Foreskin melanocyte (primary cell): ENCODE measurements at places on chromosomes 13 and 19.

DNA sequence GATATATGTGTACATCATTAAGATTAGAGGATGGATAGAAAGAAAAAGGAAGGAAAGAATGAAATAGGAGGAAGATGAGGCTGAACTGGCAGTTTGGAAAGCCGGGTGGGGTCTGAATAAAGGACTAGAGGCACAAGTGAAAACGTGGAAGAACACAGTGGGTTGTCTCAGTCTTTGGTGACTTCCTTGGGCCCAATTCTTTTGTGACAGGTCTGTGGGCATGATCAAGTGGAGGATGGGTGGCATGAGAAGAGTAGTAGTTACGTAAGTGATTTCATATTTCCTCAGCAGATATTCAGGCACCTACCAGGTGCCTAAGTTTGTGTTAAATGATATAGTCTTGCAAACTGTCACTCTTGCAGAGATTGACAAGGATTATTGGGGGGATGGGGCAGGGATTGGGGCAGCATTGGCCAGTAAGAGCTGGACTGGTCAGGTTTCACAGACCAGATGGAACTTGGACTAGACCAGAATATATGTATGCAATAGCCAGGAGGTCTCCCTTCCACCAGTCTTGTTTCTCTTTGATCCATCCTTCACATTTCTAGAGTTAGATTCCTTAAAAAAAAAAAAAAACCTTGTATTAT is 2.7 kb downstream of the TPP2 start:
- no peak for DNase-seq

DNA sequence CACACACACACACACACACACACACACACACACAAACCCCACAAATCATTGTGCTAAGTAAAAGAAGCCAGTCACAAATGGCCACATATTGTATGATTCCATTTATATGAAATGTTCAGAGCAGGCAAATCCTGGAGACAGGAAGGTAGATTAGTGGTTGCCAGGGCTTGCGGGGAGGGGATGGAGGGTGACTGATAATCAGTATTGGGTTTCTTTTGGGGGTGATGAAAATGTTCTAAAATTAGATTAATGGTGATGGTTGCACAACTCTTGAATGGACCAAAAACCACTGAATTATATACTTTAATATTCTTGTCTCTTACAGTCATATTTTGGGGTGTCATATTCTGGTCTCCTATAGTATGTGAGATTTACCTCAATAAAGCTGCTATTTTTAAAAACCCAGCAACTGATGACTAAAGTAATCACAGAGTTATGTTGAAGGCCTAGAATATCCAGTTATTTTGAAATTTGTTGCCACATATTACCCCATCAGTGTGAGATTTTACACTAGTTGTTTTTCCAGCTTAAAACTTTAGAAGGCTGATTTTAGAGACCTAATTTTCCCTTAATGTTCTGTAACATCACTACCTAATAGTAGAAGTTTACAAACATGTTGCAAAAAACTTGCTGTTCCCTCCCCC is 20.3 kb downstream of the FLT1 start:
- no peak for DNase-seq

- DNase-seq: peak; percentile 60
Observed at GRCh38 chr19:34041925-34042521, 130.3 kb upstream of the LSM14A start.

DNA sequence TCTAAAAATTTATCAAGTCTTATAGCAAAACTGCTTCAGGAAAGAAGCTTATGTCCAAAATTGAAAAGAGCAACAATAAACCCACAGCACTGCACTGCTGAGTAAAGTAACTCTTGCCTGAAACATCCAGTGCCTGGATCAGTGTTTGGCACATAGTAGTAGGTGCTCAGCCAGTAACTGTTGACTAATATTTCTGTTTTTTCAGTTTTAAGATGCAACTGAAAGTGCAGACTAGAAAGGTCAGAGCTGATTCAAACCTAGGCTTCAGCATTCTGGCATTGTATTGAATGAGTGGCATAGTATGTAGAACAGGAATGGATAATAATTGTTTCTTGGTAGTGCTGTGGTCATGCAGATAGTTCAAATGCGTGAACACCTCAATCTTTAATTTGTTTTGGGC is 67.6 kb downstream of the UBL3 start:
- no peak for DNase-seq

DNA sequence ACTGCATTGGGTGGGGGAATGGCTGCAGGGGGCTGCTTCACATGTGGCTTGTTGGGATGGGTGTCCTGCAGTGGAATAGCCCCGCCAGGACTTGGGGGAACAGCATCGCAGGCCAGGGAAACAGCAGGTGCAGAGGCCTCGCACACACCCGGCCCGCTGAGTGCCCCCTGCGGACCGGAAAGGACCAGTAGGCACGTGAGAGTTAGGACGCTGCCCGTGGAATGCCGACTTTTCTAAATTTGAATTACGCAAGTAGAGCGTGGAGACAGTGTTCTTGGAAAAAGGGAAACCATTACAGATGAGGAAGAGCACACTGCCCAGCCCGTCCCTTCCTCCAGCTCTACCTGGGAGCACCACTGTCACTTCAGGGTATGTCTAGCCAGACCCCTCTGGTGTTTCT is 11.5 kb downstream of the DNM2 start:
- no peak for DNase-seq

DNA sequence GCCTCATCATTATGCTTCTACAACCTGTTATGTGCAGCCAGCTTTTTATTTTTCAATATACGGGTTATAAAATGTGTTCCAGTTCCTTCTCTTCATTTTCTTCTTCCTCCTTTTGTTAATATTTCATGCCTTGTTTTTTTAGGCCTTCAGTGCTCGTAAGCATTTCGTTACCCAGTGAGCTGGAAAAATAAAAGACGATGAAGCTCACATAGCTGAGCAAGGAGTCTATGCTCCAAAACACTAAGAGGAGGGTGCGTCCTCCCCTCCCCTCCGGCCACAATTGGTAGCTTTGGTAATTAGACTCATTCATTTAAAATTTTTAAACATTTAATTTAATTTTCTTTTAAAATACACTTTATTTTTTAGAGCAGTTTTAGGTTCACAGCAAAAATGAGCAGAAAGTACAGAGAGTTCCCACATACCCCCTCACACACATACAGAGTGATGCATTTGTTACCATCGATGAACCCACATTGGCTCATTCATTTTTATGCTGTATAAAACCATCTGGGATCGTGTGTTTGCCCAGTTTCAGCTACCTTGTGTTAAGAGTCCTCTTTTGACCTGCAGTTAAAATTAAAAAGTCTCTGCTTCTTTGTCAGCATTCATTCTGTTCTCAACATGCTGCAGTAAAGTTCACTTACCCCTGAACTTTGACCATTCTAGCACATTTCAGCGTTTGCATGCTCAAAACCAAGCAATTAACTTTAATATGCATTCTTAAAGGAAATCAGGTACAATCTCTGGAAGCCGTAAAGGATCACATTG is 223.9 kb downstream of the LACC1 start:
- DNase-seq: no peak

- peak; percentile 40 for DNase-seq
Observed at GRCh38 chr19:14786421-14786851, 8.1 kb upstream of the ADGRE2 start.

GRCh38 chr13:113786262-113786841 is 27.3 kb downstream of the TMEM255B start:
- DNase-seq: no peak

DNA sequence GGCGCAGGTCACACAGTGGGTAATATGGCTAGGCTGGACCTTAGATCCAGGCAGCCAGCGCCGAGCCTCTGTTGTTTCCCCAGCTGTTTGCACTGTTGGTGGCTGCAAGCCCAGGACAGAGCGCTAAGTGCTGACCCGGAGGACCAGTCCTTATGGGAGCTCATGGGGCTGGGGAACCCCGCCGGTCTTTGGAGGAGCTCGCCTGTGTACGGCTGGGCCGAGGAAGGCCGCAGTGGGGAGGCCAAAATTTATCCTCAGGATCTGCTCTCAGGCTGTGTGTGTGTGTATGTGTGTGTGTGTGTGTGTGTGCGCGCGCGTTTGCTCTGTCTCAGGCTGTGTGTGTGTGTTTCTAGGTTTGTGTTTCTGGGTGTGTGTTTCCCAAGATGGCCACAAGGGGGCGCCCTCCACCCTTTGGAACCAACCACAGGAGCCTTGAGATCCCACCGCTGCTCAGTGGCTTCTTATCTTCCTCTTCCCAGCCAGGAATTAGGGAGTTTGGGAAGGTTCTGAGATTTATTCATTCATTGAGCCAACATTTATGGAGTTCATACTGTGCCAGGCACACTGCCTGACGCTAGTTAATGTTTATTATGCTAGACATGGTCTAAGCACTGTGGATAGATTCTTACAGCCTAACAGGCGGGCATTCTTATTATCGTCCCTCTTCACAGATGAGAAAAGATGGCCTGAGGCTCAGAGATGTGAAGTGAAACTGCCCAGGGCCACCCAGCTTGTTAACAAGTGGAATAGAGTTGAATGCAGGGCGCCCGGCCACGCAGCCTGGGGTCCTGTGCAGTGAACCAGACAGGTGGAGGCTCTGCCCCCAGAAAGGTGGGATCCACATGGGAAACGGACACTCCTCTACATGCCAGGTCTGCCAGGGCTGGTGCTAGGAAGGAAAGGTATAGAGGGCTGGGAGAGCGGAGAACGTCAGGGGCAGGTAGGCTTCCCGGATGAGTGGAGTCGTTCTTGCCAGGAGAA is 13.0 kb downstream of the PGLYRP1 start:
- DNase-seq: peak; percentile 52

DNA sequence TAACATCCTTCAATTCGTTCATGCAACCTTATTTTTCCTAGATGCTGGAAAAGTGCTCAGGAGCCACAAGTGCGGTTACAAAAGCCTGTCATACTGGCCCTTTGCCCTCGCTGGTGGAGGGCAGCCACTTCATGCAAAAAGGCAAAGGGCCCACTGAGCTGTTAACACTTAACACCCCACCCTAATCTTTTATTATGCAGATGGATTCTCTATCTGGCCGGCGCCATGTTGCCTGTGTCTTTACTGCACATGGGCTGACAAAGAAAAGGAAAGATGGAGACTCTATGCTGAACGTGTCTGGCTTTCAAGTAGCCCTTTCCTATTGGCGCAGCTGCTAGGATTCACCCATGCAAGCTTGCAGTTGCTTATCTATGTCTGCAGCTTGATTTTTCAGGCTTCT is 10.8 kb downstream of the OR7D2 start:
- no peak for DNase-seq

GRCh38 chr19:23365222-23365621 is 30.0 kb downstream of the ZNF91 start:
- DNase-seq: no peak

- DNase-seq: no peak
Observed at GRCh38 chr13:87887459-87888123, 216.4 kb downstream of the SLITRK5 start.

- no peak for DNase-seq
Observed at GRCh38 chr19:3313199-3313575, 53.2 kb upstream of the NFIC start.

DNA sequence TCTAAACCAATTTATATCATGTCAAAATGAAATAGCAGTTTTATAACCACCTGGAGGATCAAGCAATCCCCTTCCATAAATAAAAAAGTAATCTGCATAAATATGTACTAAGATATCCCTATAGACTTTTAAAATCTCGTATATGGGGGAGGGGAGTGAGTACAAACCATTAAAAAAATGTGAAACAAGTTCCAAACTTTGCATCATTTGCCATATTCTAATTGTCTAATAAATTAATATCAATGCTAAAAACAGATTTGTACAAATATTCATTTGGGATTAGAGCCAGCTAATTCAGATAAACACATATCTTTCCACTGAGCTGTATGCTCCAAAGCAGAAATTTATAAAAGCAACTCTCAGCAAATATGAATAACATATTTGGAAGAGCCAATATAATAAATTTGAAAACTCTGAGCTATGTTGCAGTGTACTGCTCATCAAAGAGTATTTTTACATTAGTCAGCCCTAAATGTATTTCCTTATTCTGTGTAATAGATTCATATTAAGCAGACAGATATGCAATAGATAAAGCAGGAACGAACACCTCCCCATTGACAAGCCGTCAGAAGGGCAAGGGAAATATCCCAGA is 970.2 kb downstream of the EFNB2 start:
- DNase-seq: no peak

GRCh38 chr19:3466635-3467034 is 13.7 kb downstream of the SMIM24 start:
- no peak for DNase-seq

DNA sequence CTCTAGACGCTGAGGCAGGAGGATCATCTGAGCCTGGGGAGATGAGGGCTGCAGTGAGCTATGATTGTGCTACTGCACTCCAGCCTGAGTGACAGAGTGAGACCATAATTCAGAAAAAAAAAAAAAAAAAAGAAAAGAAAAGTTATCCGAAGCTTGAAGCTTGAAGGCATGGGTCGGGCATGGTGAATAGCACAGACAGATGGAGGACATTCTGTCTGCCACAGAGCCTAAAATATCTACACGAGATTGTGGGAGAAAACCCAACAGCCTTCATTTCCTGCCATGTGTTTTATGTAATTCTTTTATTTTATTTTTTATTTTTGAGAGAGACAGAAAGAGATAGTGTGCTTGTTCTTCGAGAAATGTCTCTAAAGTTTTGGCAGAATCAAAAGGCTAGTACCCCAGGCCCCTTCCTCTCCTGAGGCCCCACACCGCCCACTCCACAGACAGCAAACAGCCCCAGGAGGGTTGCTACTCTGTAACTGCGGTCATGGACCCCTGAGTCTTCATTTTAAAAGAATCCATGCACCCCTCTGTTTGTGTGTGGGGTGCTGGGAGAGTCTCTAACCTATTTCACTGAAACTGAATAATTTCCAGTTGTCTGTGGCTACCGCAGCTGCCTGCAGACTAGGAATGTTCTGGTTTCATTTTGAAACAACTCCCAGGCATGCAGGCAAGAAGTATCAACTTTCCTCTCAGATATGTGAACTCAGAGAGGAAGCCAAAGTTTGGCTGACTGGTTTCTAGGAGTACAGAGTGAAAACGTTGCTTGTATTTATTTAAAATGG is 38.4 kb upstream of the RCBTB2 start:
- no peak for DNase-seq

- no peak for DNase-seq
Observed at GRCh38 chr13:112583592-112584277, 4.2 kb downstream of the TUBGCP3 start.

DNA sequence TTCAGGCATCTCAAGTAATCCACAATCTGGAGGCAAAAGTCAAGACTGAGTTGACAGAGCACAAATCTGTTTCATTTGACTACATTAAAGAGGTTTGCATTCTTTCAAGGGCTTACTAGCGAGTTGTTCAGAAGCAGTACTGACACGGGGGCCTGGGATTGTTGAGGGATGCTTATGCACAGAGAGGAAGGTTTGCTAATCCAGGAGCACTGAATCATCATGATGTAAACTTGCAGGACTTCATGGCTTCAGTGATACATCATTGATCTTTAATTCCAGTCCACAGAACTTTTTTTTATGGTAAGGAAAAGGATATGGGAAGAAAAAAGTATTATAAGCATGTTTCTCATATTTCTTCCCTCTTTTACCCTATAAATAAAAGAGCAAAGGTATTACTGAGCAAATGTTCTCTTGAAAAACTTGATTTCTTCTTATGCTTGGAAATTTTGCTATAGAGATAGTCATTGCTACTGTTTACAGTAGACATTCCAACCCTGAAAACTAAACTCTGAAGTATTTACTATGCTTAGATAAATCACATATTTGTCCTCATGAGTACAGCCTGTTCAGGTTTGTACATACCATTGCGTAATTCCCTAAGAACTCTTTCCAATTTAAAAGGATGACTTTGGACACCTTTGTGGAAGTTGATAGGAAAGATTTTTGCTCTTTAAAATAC is 65.8 kb upstream of the KPNA3 start:
- DNase-seq: no peak
